ENCODE measurements at places on chromosomes 6 and 20.

- DNase-seq: no peak
Measured at GRCh38 chr6:130122243-130122642, 100.5 kb downstream of the SAMD3 start.

GRCh38 chr6:115617031-115617430 lies 443.7 kb downstream of the FRK start:
- DNase-seq: no peak

DNA sequence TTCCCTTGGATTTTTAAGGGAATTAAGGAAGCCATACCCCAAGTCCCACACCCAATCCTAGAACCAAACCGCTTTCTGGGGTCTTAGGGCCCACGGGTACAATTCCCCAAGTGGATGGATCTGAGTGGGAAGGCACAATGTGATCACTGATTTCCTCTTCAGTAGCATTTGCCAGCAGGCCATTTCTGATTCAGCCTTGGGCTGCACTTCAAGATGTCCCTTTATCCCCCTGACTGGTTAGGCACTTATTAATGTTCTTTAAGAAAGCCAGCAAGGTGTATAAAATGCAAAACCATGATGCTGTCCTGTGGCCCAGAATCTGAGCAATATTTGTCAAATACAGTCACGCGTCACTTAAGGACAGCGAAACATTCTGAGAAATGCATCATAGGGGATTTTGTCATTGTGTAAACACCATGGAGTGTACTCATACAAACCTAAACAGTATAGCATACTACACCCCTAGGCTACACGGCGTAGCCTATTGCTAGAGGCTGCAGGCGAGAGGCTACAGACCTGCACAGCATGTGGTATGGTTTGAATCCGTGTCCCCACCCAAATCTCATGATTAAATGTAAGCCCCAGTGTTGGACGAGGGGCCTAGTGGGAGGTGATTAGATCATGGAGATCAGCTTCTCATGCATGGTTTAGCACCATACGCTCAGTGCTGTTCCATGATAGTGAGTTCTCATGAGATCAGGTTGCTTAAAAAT lies 234.2 kb downstream of the NRN1 start:
- DNase-seq: no peak

GRCh38 chr6:33878562-33878961 lies 74.8 kb upstream of the MLN start:
- DNase-seq: peak; percentile 69

- no peak for DNase-seq
Measured at GRCh38 chr6:45400021-45400420, 22.3 kb upstream of the SUPT3H start.

DNA sequence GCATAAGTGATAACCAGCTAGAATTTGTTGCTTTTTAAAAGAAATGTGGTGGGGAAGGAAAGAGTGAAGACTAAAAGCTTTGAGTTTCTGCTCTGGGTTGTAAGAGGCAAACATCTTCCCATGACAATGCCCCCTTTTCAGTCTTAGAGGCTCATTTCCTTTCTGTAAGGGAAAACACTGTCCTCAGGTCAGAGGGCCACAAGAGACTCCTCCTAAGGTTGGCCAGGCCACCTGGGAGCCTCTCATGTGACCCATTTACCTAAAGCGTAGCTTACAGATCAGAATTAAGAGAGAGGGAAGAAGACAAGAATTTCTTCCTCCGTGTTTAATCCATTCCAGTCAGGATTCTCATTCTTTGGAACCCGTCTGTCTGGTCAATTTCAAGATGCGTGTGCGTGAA lies 220.4 kb upstream of the HEY2 start:
- DNase-seq: no peak

DNA sequence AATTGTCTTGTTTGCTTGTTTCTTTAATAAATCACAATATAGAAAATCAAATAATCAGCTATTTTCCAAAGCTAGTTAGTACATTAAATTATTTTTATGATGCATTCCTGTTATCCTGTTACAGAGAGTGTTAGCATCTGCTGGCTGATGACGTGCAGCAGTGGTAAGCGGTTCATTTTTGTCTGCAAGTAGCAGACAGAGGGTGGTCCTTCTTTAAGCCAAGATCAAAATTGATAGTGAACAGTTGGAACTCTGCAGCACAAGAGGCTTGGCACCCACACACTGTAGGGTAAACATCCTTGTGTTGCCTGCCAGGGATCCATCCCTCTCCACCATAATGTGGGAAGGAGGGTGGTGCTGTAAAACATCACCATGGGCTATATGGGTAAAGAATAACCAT lies 158.3 kb downstream of the FRK start:
- DNase-seq: no peak

GRCh38 chr6:2441601-2442475 lies 196.4 kb upstream of the GMDS start:
- no peak for DNase-seq

DNA sequence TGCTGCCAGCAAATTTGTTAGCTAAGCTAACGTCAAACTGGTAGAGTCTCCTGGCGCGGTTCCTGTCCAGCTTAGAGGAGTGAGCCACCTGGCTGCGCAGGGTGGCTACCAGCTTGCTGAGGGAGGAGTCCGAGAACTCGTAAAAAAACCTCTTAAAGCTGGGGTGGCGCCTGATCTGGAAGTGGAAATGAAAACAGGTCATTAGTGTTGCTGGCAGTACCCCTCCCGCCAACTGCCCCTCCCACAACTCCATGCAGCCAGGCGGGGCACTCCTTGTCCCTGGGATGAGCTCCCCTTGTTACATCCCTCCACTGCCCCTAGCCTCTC lies 17.3 kb downstream of the BNIP5 start:
- DNase-seq: peak; percentile 27

GRCh38 chr6:15153191-15153590 lies 92.7 kb upstream of the JARID2 start:
- DNase-seq: no peak

- DNase-seq: no peak
Measured at GRCh38 chr6:17688481-17688880, 18.2 kb downstream of the NUP153 start.

- peak; percentile 44 for DNase-seq
Measured at GRCh38 chr6:125781314-125781868, 9.4 kb upstream of the NCOA7 start.

DNA sequence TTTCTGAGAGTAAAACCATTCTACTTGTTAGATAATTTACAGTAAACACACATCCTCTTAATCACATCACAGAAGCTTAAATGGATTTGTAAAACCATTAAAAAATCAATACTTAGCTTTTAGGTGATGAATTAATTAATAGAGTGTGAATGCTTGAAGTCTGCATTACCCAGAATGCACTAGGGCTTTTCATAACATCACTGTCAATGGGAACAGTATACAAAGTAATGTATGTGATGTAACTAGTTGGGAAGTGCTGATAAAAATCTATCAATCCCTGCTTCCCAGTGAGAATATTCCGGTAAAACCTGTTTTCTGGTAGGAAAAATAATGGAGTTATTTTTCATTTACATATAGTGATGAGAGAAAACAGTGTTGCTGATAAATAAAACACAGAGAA lies 23.1 kb upstream of the HDGFL1 start:
- no peak for DNase-seq

GRCh38 chr20:23311947-23312506 lies 38.6 kb upstream of the NXT1 start:
- DNase-seq: no peak

GRCh38 chr6:160393891-160394653 lies 45.9 kb downstream of the SLC22A3 start:
- DNase-seq: no peak

DNA sequence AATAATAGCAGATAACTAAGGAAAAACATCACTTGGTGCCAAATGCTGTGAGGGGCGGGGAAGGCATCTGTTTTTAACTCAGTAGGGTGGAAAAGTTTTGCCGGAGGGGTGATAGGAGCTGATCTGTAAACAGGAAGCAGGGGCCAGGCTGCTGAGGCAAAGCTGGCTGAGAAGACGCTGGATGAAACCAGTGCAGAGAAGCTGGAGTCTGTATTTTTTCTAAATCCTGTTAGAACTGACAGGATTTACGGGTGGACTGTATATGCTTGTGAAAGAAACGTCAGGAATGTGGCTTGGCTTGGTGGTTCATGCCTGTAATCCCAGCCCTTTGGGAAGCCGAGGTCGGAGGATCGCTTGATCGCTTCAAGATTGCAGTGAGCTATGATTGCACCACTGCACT lies 5.6 kb downstream of the PCMTD2 start:
- no peak for DNase-seq

DNA sequence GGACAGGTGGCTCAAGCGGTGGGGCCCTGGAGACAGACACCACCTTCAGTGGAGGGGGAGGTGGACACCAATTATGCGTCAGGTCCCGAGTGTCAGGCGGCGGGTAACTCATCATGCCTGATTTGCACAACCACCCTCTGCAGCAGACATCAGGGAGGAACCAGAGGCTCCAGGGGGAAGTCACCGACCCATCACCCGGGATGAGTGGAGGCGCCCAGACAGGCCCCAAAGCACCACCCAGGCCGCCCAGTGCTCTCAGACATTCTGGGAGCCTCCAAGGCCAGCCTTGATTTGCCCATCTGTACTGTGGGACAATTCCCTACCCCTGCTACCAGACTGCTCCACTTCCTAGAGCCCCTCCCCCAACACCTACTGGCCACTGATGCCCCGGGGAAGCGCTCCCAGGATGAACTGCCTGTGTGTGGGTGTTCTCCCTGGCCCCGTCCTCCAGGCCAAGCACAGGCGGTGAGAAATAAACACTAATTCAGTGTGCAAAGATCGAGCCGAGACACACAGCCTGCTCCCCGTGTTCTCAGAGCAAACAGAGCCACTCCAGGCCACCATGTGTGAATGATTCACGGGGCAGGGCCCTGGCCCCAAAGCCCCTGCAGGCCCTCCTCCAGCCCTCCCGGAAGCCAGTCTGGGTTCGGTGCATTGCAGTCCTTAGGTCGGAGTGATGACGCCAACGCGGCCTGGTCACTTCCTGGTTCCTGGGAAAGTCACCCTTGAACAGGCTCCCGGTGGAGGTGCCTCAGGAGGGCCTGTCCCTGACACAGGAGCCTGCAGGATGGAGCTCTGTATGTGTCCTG lies 107.2 kb downstream of the ASXL1 start:
- no peak for DNase-seq

DNA sequence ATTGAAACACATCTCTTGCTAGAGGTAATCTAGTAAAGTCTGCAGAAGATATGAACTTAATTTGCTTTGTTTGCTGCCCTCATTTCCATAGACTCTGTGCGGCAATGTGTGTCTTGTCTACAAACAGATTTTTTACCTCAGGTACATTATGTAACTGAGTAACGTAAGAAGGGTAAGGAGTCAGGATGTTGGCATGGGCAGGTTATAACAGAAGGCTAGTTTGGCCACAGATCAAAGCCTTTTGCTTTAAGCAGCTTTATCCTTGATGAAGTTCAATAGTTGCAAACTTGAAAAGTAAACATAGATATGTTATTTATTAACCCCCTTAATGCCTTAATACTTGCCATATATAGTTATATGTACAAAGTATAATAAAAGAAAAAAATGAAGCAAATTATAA lies 391.6 kb upstream of the FKBP1C start:
- no peak for DNase-seq

DNA sequence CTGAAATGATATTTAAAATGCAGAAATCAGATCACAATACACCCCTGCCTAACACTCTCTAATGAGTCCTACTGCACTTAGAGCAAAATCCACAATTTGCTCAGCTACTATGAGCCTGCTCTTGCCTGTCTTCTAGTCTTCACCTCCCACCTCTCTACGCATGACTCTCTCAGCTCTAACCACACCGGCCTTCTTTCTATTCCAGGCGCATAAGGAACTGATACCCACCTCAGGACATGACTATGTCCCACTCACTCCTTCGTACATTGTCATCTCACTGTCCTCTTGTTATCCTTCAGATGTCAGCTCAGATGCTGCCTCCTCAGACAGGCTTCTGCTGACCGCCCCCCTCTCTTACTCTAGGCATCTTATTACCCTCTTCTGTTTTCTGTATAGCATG lies 201.0 kb upstream of the FLRT3 start:
- DNase-seq: no peak

DNA sequence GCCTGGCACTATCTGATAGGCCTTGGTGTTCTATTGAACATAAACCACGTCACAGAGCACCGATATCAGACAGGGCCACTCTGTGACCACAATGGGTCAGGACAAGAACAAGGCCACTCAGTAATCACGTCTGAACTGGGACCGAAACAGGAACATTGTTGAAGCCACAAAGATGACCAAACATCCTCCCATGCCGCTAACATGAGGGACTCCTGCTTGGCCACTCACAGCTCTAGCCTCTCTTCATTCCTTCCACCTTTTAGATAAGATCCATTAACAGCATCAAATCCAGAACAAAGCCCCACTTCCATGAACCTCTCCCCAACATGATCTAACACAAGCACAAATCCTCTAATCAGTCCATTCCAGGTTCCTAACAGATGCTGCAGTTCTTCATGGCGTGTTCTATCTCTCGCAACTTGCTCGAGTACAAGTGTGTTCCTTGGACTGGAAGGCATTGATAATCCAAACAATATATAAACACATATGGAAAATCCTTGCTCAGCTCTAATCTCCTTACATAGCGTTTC lies 7.4 kb downstream of the SIRT5 start:
- no peak for DNase-seq

- DNase-seq: no peak
Measured at GRCh38 chr6:129936329-129937165, 75.4 kb upstream of the TMEM244 start.

DNA sequence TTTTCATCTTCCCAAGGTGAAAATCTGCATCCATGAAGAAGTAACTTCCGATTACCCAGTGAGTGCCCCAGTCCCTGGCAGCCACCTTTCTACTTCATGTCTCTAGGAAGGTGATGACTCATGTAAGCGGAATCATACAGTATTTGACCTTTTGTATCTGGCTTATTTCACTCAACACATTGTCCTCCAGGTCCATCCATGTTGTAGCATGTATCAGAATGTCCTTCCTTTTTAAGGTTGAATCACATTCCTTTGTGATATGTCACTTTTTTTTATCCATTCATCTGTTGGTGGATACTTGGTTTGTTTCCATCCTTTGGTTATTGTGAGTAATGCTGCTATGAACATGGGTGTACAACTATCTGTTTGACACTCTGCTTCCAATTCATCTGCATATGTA lies 176.3 kb upstream of the CDYL start:
- no peak for DNase-seq

Measured in NCI-H1417 treated with DMSO at 0.1 percent for 48 hours (cell line).